ENCODE measurements at places on chromosomes 7 and 10. TPM values are rescaled to one million over a fixed set of nuclear protein-coding genes. Genes with fewer than 3 reads are reported as not detected.
A peak's percentile ranks its signal among the peaks of the same experiment; 100 is the strongest.

GRCh38 chr10:72228318-72228751, 12.3 kb upstream of the ASCC1 start:
- no peak for DNase-seq

GRCh38 chr10:84008878-84009277, 130.4 kb upstream of the GHITM start:
- peak; percentile 29 for DNase-seq

DNA sequence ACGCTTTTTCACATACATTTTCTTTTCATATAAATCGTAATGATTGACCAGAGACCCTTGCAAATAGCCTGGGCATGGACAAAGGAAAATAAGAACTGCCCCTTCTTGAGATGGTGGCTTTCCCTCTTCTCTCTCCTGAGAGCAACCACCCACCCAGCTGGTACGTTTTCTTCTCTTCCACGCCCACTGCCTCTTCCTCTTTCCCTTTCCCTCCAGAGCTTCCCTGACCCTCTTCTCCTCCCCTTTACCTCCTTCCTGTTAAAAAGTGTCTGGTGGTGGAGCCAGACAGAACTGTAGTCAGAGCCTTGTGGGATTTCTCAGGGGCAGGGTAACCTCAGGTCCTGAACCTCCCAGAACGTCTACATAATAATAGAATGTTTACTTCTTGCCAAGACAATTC, 23.2 kb downstream of the GPR141 start:
- no peak for DNase-seq

- DNase-seq, result no peak
These were observed 731.2 kb downstream of the TNS3 start for GRCh38 chr7:46850563-46851330.

DNA sequence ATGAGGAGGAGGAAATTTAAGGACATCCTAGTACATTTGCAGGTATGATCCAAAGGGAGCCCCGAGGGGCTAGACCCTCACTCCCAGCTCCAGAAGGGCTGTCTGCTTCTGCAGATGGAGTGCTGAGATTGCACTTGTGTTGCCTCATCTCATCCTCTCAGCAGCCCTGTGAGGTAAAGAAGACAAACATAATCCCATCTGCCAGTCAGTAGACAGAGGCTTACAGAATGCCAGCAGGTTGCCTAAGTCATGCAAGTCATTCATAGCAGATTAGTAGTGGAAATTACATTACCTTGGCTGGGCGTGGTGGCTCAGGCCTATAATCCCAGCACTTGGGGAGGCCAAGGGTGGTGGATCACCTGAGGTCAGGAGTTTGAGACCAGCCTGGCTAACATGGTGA, 45.4 kb downstream of the BLVRA start:
- DNase-seq, result no peak

DNA sequence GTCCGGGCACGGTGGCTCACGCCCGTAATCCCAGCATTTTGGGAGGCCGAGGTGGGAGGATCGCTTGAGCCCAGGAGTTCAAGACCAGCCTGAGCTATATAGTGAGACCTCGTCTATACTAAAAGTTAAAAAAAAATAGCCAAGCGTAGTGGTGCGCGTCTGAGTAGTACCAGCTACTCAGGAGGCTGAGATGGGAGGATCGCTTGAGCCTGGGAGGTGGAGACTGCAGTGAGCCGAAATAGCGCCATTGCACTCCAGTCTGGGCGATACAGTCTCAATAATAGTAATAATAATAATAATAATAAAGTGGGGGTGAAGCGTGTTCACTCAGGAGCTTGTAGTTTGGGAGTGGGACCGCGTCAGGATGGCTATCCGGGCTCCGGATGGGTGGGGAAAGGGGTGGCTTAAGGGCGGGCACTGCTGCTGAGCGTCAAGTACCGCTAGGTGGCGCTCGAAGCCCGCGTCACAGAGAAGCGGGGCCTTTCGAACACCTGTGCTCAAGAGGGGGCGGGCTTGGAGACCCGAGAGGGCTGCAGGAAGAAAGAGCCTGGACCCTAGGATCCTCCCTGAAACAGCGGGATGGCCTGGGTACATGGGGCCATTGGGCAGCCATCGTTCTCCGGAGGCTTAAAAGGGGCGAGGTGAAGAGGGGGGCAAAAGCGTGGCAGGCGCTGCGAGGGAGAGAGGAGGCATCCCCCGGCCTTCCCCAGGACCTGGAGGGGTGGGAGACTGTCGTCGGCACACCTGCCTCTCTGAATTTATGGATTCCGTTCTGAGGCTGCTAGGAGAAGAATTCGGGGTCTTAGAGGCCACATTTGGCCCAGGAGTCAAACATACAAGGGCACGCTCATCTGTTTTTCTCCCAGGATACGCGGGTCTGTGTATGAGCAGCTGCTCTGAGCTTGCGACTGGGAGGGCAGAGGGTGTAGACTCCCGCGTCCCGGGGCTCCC, 14.5 kb downstream of the LBX1 start:
- peak; percentile 72 for DNase-seq

DNA sequence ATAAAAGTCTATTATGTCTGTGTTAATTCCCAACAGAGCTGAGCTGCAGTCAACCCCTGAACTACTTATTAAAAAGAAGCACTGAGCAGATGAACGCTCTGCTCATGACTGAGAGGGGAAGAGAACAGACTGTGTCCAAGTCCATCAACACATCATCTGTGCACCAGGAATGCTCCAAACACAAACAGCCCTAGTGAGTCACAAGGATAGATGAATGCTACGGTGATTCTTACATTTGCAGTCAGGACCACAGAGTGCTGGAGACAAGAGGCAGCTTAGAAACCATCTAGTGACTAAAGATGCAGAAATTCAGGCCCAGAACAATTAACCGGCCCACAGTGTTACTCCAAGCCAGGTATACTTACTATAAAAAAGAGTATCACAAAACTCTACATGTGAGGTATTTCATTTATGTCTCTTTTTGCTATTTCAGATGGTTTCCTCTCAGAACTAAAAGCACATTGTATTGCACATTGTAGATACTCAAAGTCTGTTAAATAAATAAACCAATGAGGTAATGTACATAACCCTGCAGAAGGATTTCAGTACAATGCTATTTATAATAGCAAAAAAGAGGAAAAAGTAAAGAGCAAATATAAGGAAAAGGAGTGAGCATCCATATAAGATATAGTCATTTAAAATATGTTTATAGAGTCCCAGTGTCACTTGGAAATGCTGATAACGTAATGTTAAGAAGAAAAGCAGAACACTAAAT, 159.2 kb downstream of the KCNMA1 start:
- no peak for DNase-seq

DNA sequence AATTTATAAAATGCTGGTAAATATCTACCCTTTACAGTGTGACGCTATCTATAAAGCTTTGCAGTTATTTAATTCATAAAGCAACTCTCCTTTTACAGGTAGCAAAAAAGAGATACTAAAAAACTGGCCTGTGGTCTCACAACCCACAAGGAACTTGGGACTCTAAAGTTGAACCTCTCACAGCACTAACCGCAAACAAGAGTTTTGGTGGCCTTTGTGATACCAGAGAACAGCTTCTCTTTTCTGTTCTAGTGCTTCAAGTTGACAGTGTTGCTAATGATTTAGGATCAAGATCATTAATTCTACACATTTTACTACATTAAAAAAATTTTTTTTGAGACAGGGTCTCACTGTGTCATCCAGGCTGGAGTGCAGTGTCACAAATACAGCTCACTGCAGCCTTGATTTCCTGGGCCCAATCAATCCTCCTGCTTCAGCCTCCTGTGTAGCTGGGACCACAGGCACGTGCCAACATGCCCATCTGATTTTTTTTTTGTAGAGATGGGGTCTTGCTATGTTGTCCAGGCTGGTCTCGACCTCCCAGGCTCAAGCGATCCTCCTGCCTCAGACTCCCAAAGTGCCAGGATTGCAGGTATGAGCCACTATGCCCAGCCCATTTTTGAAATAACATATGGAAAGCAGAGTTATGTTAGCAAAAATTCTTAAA, 56.0 kb upstream of the ST8SIA6 start:
- no peak for DNase-seq

GRCh38 chr7:1546274-1546908, 9.6 kb downstream of the TMEM184A start:
- DNase-seq, result no peak

- DNase-seq, result no peak
These were observed 25.4 kb downstream of the CYP2C9 start for GRCh38 chr10:94963901-94964300.

GRCh38 chr7:106029941-106030340, 66.9 kb downstream of the CDHR3 start:
- no peak for DNase-seq

- peak; percentile 23 for DNase-seq
These were observed 15.5 kb downstream of the CARD11 start for GRCh38 chr7:3028071-3028757.

DNA sequence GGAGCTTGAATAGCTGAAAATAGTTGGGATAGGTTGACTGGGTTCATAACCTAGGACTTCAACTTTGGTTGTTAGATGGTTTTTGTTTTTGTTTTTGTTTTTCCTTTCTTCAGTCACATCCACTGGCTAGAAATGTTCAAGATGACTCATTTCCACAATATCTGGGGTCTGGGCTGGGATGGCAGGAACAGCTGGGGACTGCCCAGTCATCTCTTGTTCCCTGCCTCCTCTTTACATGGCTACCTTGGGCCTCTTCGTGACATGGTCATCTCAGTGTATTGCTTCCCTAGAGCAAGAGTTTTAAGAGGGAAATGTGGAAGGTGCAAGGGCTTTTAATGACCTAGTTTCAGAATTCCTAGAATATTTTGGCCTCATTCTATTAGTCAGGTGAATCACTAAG, 915.8 kb downstream of the XPNPEP1 start:
- no peak for DNase-seq

GRCh38 chr10:35400595-35401268, 64.4 kb downstream of the CCNY start:
- DNase-seq, result no peak

- DNase-seq, result no peak
These were observed 277.7 kb downstream of the ANKRD7 start for GRCh38 chr7:118502235-118502634.

DNA sequence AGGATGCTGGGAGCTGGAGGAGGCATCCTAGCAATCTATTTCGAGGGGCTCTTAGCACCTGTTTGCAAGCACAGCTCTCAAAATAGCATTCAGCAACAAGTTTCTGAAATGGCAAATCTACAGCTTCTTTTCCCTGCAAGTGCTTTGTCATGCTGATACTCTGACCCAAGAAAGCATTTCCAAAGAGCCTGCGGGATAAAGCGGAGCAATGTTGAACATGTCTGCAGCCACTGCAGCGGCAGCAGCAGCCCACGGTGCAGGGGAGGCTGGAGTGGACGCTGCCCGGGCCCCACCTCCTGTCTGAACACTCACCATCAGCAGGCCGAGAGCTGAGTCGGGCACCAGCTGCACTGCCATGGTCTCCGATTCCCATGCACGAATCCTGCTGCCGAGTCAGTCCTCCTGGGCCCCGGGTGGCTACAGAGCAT, 964 bp downstream of the FRMD4A start:
- DNase-seq, result no peak

GRCh38 chr7:27101171-27101956, 1.1 kb downstream of the HOXA2 start:
- no peak for DNase-seq

DNA sequence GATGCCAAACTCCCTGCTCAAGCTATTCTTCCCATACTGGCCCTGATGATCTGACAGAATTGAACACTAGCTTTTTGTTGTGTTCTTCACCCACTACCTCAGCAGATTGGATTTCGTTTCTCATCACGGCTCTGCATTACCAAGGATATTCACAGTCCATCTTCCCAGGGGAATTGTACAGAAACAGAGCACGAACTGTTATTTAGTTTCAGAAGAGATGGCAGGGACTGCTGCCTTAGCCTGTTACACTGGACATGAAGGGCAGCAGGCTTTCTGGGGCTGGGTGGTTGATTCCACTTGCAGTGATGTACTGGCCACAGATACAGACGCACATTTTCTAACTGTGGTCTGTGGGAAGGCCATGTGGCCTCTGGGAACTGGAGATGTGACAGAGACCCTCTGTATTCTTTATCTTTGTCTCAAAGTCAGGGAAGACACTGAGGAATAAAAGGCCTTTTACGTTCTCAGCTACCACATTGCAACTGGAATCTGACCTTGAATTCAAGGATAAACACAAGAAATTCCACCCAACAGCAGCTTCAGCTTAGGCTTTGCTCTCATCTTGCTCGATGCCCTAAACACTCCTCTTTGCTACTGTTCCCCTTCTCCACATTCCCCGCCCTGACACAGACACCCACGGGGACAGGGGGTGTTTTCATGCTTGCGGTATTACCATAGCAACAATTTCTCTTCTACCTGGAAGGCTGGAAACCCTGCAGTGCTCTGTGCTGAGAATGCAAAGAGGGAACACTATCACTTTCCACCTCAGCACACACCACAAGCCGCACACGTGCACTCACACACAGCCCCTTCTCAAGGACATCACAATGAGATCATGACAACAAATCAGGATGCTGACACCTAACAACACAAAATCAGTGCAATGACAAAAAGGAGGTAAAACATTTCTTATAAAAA, 81.7 kb downstream of the RNF216 start:
- DNase-seq, result no peak

DNA sequence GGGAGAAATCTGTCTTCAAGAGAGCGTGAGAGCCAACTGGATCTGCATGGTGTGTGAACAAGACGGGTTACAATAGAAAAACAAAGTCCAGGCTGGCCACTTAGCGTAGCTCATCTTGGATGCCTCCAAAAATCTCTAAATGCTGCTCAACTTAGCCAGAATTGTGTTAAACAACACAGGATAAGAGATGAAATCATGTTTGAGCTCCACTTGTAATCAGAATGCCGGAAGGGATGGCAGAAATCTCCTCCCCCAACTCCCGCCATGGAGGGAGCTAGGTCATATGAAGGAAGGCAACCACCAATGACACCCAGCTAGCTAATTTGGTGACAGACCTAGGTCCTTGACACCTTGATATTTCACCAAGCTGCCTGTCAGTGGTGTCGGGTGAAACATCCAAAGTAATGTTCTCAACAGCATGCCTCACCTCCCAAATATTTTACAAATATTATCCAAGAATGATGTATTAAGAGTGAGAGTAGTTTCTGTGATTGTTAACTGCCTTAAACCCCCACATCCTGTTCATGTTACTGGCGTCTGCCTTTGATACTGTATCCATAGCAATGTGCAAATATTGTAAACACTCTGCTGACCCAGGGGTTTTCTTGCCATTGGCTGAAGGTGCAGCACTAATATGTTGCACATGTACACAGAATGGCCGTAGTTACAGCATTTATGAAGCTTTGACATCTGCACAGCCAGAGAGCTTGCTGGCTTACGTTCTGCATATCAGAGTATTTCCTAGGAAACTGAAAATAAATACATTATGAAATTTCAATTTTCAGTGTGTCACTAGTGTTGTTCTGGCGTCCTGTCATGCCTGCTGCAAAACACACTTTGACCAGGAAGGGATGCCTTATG, 25.8 kb downstream of the TMEM254 start:
- no peak for DNase-seq

- no peak for DNase-seq
These were observed 1.2 kb upstream of the SLC18A3 start for GRCh38 chr10:49609006-49609282.

- no peak for DNase-seq
These were observed 3.1 kb downstream of the HNRNPA2B1 start for GRCh38 chr7:26197153-26198115.

- no peak for DNase-seq
These were observed 34.4 kb upstream of the PBLD start for GRCh38 chr10:68367121-68367520.

Gene CNPY1
- total RNA-seq, result not detected

Gene SP8
- total RNA-seq, result not detected

Gene BTBD16
- 0.37 TPM for total RNA-seq

Gene ABCB4
- 8.9 TPM for total RNA-seq

Gene CLEC5A
- 0.12 TPM for total RNA-seq

Gene ANKRD7
- total RNA-seq, result 0.53 TPM

Gene FAM25A
- total RNA-seq, result not detected

Gene MLXIPL
- 14.0 TPM for total RNA-seq

Gene CNTNAP2
- 1.1 TPM for total RNA-seq

Measured in left cardiac atrium (tissue), 4 donors.